Activated T-helper 1 cell treated with anti-CD3 and anti-CD28 coated beads, Interleukin-12 subunit alpha, Interleukin-12 subunit beta, Interleukin-2, Interleukin-4 antibody, amounts not matched to agents 30 ng/mL and 10 ng/mL and 1 ng/mL, durations not matched to agents 14 hours and 24 hours and 36 hours (primary cell): ENCODE measurements at places on chromosomes 1 and 21.

GRCh38 chr1:229563241-229563640 is 4.7 kb upstream of the ABCB10 start:
- no peak for DNase-seq

DNA sequence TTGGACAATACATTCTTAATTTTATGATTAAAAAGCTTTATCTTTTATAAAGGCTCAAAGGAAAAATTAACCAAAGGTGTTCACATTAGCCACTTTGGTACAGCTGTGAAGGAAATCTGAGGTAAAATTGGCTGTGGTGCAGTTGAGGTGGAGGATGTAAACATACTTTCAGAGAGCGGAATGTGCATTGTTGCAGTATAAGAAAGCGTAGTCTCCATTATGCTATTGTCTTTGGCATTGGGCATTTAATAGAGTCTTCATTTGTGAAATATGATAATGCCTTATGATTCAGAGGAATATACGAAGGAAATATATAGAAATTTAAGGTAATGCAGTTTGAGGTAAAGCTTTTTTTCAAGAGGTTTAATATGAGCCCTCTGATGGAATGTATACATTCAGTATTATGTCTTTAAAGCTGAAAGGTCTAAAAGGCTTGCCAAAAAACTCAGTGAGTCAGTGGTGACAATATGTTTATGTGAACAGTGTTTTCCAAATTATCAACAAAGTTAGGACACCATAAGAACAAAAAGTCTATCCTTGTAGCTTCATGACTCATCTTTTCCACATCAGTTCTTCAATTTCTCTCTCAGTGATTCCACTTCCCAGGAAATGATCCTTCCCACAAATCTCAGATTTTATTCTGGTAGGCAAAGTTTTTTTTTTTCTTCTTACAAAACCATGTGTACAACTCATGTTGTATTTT is 26.9 kb upstream of the DDR2 start:
- DNase-seq, result no peak

GRCh38 chr1:241292973-241293372 is 64.0 kb downstream of the RGS7 start:
- DNase-seq, result no peak

- no peak for DNase-seq
Measured at GRCh38 chr1:203176273-203177035, 828 bp upstream of the MYBPH start.
